ENCODE measurements at places on chromosomes 2 and 18.

GRCh38 chr18:12366379-12366778, 10.6 kb downstream of the AFG3L2 start:
- DNase-seq, result no peak

DNA sequence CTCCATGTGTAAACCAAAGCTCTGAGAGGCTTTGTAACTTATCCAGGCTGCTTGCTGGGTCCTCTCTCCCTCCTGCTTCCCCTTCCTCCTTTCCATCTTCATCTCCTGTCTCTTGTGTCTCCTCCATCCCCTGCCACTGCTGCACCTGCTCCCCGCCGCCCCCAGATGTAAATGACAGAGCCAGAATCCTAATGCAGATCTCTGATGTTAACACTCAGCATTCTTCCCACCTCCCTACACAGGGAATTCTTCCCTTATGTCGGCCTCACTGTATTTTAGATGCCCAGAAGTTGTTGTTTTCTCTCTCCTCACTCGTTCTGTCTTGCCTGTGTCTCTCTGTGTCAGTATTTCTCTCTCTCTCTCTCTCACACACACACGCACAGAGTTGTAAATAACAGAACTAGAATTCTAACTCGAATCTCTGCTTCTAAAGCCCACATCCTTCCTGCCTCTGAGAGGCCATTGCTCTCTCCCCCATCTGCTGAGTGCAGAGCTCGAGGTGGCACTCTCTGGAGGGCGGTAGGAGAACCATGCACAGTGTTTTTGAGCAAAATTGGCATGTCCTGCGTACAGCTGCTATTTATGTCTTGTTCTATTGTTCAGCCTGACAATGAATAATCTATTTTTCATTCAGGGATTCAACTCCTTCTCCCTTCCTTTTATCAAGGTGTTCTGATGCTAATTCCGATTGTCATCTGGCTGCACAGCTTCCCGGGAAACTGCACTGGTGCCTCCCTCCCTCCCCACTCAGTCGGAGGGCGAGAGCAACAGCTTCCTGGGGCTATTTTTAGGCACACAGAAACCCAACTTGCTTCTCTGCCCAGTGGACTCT, 219.9 kb downstream of the SH3RF3 start:
- DNase-seq, result no peak

DNA sequence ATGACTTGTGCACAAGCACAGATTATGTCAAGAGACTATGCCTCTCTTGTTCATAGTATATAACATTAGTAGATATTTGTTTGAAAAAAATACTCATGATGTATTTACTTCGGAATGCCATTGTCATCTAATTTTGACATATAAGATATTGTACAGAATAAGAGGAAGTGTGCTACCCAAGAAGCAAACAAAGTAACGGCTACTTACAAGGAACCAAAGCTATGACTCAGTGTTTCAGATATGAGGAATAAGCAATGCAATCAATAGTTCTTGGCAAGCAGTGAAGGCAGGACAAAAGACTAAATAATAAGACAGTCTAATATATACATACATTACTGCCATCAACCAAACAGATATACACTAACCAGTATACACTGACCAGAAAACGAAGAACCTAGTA, 256.3 kb downstream of the CCDC178 start:
- DNase-seq, result no peak

GRCh38 chr2:28627722-28628480, 123.7 kb upstream of the PPP1CB start:
- DNase-seq, result no peak

GRCh38 chr18:9994026-9994570, 80.3 kb downstream of the VAPA start:
- DNase-seq, result no peak

DNA sequence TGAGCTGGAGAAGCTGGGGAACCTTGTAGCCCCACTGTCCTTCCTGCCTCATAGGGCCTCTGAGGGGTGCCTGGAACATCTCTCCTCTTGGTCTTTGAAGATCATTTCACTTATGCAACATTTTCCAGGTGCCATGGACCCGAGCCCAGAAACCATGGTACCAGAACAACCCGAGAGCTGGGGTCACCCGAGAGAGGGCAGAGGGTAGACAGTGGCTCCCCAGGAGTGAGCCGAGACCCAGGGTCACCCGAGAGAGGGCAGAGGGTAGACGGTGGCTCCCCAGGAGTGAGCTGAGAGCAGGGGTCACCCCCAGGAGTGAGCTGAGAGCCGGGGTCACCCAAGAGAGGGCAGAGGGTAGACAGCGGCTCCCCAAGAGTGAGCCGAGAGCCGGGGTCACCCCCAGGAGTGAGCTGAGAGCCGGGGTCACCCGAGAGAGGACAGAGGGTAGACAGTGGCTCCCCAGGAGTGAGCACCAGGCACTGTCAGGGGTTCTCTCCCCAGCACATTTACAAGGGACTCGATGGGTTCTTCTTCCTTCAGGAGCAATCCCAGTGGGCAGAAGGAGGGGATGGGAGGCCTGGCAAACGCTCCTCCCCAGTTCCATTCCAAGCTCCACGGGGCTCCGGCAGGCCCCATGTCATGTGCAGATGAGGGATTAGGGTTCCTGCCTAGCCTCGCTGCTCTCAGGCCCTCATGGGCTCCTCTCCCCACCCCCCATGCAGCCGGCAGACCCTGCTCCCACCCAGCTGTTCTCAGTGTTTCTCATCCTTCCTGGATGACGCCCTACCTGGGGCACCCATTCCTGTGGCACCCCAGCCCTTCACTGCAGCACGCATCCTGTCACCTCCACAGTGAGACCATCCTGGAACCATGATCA, 163.5 kb downstream of the RTP5 start:
- no peak for DNase-seq

DNA sequence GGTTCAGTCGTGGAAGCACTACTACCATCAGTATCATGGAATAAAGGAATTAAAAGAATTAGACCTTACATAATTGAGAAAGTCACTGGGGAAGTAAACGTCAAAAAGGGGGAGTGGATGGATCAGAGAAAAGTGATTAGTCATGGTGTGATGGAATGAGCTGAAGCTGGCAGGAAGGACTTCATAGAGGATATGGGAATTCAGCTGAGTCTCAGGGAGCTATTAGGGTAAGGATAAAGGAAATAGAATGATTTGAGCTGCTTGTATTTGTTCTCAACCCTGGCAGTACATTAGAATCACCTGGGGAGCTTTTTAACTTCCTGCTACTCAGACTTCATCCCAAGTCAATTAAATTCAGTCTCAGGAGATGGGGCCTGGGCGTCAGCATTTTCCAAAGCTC, 53.4 kb upstream of the SETBP1 start:
- DNase-seq, result no peak

DNA sequence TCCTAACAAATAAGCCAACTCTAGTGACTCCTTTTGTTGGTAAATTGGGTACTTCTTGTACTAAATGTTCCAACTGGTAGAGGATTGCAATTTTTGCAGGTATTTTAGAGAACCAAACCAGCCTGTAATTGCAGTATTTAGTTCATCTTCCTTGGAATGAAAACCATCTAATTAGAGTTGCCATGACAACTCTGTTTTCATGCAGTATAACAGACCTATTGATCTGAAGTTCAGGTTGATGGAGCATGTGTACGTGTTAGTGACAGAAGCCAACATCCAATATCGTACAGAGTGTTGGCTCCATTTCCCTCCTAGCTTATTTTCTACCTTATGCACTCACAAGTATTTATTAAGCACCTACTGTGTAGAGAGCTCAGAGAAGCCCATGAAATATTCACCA, 176.3 kb upstream of the FOSL2 start:
- no peak for DNase-seq

DNA sequence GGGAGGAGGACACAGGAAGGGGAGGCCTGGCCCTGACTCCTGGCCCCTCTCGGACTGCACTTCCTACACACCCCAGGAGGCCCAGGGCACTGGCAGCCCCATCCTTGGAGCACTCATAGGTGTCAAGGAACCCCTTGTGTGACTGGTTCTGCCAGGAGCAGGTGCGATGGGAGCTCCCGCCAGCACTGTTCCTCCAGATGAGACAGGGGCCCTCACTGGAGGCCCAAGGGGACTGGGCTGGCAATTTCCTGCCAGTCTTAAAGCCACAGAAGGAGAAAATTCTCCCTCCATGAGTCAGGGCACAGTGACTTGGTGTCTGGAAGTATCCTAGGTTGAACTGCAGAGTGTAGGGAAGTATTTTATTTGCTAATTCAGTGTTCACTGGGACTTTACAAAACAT, 42.8 kb upstream of the MAL start:
- no peak for DNase-seq

DNA sequence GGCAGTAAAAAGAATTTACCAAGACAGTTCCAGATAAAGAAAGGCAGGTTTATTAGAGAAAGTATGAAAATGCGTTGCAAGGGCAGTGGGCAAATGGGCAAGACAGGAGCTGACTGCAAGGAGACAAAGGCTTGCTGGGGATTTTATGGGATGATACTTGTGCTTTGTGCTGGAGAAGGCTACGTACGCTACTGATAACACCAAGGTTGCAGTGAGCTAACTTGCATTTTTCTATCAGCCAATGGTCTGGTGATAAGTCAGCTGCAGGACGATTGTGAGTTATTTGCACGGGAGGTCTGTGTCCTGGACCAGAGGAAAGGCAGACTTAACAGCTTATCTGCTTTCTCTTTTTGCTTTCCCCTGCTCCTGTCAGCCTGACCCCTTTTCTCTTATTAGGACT, 116.5 kb downstream of the PMS1 start:
- no peak for DNase-seq

DNA sequence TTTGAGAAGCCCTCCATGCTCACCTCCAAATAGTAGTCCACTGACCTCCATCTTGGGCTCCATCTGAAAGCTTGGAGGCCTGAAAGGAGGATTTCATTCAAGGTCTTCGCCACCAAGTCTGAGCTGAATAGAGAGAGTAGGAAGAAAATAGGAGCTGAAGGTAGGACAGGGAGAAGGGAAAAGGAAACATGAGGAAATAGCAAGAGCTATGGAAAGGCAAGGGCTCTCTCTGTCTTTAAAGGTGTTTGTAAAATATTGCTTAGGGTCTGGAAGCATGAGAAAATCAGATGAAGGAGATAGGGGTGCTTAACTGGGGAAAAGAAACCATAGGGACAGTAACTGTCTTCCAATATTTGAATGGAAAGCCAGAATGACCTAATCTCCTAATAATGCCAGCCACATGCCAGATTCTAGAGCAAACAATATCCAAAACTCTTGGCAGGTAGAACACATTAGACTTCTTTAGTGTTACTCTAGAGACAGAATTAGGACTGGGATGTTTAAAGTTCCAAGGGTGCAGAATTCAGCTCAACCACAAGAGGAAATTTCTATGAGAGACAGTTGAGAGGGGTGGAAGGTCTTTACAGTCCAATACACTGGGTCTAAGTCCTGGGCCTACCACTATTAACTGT, 67.4 kb downstream of the NAB1 start:
- no peak for DNase-seq

DNA sequence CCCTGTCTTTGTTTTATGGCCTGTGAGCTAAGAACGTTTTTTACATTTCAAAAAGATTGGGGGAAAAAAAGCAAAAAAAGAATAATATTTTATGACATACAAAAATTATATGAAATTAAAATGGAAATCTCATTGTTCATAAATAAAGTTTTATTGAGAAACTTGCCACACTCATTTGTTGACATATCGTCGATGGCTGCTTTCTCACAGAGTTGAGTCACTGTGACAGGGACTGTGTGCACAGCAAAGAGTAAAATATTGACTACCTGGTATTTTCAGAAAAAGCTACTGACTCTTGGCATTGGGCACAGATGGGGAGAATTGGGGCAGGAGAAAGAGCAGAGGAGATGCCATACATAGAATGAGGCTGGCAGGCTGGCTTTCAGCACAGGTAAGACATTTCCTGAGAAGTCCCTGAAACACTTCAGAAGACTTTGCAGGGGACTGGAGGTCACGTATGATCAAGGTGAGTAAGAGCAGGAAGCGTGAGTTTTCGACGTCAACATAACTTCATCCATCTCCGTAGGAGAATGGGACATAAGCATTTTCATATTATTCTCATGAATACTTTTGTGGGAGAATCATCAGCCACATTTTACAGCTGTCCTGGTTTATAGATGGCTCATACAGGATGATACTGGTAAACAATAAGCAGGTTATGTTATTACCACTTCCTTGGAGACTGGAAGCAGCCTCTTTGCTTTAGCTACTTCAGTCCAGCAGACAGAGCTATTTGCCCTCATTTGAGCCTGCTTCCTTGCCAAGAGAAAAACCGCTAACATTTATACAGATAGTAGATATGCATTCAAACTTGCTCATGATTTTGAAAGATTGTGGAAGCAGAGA, 32.5 kb upstream of the PUM2 start:
- peak; percentile 2 for DNase-seq

GRCh38 chr2:46326231-46326980, 29.2 kb downstream of the EPAS1 start:
- DNase-seq, result peak; percentile 33

Data from NCI-H2029 treated with DMSO at 0.1 percent for 48 hours (cell line).